ENCODE measurements at places on chromosomes 7 and 10.

DNA sequence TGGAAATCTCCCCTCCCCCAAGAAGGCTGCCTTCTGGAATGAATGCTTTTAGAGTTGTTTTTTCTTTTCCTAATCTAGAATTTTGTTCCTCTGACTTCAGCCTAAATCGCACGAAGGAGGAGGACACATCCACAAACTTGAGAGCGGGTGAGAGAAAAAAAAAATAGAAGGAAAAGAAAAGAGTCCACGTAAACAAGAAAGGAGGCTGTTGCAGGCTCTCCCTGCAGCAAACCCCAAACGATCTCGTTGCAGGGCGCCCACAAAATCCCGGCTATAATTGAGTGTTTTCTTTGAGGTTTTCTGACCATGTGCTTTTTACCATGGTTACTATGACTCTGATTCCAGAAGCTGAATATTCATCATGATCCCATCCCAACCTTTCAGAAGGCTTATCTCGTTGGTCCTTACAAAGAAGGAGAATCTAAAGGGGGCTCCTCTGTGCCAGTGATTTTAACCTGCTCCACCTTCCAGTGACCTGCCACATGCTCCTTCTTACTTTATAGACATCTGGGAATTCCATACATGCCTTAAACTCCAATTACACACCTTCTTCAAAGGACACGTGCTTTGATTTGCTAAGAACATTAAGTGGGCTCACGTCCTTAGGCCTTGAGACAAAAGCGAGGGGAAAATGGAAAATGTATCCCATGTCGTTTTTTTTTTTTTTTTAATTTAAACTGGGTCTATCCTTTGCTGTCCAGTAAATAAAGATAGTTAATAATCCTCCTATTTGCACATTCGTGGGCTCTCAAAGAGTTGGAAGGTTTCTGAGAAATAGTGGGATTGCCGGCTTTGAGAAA lies 5.8 kb downstream of the TWIST1 start:
- DNase-seq = no peak

- DNase-seq = no peak
These were observed 51.6 kb downstream of the ST7 start for GRCh38 chr7:117004899-117005298.

GRCh38 chr7:114842551-114843065 lies 79.3 kb upstream of the MDFIC start:
- DNase-seq = no peak

DNA sequence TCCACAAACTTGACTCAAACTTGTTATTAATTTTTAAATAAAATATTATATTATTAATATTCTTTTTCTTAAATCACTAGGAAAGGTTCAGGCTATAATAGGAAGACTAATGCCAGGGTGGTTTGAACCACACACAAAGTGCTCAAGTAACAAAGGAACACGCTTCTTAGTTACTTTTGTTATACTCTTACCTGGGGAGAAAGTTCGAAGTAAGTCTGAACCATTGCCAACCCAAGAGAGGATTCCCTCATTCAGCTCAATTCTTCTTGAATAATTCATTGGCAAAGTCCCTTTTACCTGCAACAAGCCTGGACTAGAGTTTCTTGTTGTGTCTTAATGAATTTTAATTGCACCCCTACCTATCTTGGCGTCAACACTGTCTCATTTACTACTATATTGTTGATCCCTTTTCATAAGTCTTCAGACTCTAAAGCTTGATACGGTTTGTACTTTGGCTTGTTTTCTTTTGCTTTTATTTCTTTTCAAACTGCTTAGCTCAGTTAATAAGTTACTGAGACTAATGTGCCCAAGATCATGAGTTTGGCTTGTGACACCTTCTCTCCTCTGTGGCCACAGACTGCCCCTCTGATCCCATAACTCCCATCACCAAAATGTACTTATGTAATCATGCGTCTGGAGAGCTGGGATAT lies 10.2 kb upstream of the C10orf67 start:
- DNase-seq = no peak

GRCh38 chr7:3592401-3593134 lies 291.5 kb downstream of the SDK1 start:
- DNase-seq = no peak

- no peak for DNase-seq
These were observed 35.7 kb downstream of the ITPRID1 start for GRCh38 chr7:31549611-31550010.

GRCh38 chr10:79244841-79245504 lies 102.3 kb upstream of the PPIF start:
- DNase-seq = no peak

DNA sequence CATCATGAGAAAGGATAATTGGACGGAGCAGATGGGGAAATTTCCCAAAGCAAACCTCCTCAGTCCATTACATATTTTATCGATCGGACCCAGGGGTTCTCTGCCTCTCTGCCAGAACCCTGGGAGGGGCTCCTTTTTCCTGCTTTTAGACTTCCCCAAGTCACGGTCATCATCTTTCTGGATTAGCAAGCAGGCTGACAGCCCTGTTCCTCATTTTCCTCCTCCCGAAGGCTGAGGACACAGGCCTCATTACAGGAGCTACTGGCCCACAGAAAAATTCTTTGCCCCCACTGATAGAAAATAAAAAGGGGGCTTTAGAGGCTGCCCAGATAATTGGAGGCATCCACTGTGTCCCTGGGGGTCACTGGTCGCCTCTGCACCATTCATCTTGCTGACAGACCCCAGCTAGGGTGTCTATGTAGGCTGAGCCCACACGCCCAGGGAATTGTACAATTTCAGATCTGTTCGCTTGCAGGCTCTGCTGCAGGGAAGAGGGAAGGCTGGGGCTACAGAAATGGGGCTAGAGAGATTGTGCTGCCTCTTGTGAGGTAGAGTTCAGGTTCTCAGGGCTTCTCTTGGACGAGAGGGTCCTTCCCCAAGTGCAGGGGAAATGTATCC lies 125.7 kb upstream of the SDK1 start:
- DNase-seq = no peak

GRCh38 chr10:59752278-59752940 lies 846 bp downstream of the MRLN start:
- no peak for DNase-seq

DNA sequence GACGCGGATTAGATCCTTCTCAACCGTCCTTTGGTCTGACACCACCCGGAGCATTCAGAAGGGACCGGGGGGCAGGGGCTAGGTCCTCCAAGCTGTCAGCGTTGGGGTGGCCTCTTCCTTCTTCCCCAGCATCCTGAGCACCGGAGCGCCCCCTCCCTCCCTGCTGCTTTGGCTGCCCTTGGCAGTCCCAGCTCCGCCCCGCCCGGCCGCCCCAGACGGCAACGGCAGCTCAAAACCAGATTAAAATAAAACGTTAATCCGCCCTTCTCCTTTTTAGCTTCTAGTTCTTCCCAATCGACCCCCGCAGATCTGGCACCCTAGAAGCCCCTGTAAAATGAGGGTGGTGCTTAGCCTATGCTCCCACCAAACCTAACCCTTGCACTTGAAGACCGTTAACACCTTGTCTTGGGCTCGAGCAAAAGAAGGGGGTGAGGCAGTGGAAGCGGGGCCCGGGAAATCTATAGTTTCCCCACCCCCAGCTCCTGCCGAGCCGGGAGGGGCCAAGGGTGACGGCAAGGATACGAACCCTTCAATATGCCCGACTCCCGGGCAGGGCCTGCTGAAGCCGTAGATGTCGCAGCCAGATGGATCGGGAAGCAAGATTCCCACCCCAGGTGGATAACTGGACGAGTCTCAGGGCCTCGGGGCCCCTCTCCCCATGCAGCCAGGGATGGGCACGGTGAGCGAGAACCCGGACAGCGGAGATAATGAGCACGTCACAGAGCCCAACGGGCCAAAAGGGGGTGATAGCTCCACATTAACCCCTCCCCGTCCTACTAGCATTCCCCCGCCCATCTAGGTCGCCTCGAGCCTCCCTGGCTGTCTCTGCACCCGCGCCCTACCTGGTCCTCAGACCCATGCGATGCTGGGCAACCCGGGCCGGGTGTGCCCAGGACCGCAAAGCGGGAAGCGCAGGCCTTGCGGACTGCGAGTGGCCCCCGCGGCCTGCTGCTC lies 169.7 kb downstream of the NRF1 start:
- DNase-seq = no peak

DNA sequence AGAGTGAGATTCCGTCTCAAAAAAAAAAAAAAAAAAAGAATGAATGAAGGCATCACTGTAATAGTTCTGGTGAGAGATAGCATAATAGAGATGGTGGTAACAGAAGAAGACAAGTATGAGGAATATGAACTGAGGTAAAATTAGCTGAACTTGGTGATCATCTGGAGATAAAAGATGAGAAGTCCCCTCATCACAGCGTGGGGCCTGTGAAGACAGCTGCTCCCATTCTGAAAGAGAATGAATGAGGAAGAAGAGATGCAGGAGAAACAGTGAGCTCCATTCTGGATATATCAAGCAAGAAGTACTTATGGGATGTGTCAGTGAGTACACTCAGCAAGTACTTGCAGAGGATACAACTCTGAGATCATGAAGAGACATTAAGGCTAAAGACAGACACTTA lies 28.7 kb downstream of the ARMH3 start:
- no peak for DNase-seq
